ENCODE measurements at places on chromosomes 6 and 20.

DNA sequence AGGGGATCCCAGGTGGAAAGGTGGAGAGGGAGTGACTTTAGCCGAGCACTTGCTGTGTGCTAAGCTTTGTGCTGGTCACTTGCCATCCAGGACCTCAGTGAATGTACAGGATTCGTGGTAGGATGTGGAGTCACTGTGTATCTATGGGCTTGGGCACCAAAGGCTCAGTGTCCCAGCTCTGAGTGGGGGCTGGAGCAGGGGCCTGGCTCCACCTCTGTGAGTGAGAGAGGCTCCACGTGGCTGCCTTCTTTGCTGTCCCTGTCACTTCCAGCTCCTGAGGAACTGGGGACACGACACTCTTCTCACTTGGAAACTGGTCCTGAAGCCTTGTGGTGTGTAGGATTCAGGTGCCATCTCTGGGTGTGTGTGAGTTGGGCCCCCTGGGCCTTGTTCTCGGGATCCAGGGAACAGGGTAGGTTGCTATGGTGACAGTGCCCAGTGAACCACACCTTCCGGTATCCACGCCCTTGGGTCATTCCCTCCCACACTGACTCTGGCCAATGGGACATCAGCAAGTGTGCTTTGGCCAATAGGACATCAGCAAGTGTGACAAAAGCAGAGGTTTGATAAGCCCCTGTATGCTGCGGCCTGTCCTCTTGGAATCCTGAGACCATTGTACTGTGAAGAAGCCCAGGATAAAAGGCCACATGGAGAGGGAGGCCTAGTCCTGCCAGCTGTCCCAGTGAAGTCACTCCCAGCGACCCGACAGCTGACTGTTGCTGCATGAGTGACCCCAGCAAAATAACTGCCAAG lies 87.7 kb downstream of the CDH22 start:
- no peak for DNase-seq

DNA sequence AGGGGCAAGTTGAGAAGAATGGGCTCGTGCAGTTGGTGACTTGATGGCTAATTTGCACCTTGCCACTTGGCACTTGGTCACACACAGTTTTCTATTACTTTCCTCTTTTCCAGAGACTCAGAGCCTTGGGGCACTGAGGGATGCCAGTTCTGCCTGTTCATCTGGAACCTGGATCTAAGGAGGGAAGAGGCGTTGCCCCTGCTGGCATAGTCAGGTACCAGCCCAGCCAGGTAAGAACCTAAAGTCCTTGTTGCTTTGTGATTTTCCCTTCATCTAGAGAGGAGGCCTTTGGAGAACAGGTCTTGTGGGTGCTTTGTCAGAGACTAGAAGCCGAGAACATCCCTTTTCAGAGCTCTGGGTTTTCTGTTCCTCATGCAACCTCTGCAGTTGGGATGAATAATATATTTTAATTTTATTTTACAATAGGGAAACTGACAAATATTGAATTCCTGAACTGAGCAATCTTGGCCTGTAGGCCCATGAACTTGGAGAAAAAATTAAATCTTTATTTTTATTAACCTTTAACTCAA lies 11.4 kb downstream of the SYTL3 start:
- no peak for DNase-seq

GRCh38 chr20:64153861-64154589 lies 10.2 kb upstream of the MYT1 start:
- no peak for DNase-seq

- DNase-seq = no peak
Measured at GRCh38 chr6:108337721-108338120, 42.9 kb downstream of the AFG1L start.

- no peak for DNase-seq
Measured at GRCh38 chr6:168208854-168209253, 110.7 kb downstream of the DACT2 start.

GRCh38 chr6:155055729-155056128 lies 60.6 kb downstream of the TIAM2 start:
- peak; percentile 48 for DNase-seq

GRCh38 chr6:121106962-121107361 lies 227.3 kb downstream of the TBC1D32 start:
- DNase-seq = no peak

DNA sequence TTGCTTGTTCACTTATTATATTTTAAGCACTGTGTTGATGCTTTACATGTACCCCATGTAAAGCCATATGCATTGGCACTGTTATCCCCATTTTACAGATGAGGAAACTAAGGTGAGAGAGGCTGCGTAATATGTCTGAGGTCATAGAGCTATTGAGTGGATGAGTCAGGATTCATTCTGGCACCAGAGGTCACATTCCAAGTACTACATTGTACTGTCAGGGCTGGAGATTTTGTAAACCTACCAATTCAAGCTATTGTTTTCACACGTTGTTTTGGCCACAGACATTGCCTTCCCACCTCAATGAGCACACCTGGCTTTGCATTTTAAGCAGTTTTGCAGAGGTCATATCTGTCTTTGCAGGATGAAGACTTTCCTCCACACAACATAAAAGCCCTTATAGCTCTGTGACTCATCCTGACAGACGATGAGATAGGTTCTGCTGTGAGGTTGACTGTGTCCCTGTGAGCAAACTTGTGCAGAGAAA lies 33.2 kb downstream of the ANKS1A start:
- DNase-seq = no peak

DNA sequence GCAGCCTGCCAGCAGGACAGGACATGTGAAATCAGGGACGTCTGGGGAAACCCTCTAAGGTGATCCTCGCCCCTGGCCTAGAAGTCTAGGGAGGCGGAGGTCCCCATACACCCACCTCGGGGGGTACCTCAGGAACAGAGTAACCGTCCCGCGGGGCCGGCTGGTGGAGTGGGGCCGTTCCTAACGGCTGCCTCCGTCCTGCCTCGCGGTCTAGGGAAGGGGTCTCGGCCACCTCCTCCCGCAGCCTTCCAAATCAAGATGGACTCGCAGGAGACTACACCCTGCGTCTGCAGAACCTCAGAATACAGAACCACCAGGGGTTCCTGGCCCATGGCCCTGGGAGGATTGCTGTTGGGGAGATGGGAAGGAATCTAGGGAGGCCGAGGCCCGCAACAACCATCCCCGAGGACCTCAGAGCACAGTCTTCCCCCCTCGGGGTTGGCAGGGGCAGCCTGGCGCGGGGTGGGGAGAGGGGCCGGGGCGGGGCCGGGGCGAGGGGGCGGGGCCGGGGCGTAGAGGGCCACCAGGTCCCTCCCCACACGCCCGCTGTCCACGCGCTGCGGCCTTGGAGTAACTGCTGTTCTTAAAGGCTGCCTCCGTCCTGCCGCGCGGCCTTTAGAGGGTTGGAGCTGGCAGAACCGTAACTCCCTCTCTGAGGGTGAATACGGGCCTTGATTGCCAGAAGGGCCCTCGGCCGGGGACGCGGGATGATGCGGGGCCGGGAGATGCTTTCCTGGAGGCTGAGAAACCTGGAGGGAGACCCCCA lies 89.0 kb upstream of the MLN start:
- DNase-seq = no peak

DNA sequence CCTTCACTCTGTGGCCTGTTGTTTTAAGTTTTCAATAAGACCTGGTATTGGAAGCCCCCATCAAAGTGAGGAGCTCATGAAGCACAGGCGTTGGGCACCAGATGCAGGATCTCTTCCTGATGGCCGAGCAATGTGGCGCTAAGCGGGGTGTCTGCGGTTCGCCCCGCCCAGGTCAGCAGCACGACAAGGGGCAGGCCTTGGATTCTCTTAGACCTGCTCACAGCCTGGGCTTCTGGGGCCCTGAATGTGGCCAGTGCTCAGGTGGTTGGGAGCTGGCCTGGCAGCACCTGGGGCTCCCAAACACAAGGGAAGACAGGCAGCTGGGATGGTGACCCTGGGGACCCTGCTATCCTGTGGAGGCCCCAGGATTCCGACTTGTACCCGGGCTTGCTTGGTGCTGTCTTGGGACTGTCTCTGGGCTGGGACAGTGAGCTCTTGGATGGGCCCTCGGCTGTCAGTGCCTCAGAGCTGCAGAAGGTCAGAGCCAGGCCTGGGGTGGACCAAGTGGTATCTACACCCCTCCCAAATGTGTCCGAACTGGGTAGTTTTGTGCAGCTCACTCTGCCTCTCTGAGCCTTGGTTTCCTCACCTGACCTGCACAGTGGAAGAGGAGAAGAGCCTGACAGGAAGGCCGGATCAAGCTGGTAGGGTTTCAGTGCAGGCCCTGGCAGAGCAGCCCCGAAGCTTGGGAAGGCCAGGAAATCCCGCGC lies 69.1 kb downstream of the PHACTR3 start:
- DNase-seq = no peak

GRCh38 chr20:32607727-32608663 lies 22.9 kb upstream of the NOL4L start:
- no peak for DNase-seq

- no peak for DNase-seq
Measured at GRCh38 chr6:159494586-159494972, 198.5 kb downstream of the SOD2 start.

DNA sequence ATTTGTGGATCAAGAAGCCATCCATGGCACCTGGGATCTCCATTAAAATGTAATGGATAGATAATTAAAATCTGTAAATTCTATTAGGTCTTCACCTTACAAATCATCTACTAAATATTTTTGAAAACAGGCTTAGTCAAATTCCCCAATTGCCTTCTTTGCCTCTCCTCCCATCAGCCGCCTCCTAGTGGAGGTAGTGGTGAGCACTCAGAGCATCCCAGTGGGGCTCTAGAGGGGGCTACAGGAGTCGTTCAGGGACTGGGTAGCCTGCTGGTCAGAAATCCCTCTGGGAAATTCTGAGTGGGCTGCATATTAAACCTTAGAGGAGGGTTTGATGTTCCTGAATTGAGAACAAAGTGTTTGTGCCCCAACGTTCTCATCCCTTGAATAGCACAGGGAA lies 20.8 kb upstream of the PAX1 start:
- DNase-seq = no peak

GRCh38 chr6:20038410-20039204 lies 173.7 kb downstream of the MBOAT1 start:
- peak; percentile 28 for DNase-seq

GRCh38 chr6:83636800-83637199 lies 72.1 kb downstream of the SNAP91 start:
- no peak for DNase-seq

DNA sequence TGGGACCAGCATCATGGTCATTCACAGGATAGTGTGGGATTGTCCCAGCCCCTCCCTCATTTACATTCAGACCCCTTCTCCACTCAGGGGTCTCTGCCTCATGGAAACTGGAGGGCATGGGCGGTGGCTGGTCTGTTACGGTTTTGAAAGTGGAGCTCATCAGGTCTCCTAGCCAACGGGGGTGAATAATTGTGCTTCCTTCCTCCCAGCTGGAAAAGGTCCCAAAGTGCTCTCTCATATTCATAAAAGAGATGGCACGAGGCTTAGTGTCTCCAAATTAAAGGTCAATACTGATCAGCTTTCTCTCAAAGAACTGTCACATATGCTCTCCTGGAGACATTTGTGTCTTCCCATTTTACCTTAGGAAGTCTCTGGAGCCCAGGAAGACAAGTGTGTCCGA lies 19.9 kb downstream of the JARID2 start:
- DNase-seq = no peak

DNA sequence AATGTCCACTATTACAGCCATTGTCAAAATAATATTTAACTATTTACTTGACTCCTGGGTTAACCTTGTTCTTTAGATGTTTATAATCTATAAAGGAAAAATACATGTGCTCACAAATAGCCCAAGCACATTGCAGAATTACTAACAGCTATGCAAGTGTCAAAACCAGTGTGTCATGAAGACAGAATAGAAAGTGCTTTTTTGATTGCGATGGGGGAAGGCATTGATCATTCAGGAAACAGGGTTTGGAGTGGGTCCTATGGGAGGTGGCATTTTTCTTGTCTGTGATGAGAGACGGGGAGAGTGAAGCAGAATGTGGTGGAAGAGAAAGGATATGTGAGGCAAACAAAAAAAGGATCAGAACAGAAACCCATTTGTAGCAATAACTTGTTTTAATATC lies 1.0 kb upstream of the AGPAT4 start:
- no peak for DNase-seq

DNA sequence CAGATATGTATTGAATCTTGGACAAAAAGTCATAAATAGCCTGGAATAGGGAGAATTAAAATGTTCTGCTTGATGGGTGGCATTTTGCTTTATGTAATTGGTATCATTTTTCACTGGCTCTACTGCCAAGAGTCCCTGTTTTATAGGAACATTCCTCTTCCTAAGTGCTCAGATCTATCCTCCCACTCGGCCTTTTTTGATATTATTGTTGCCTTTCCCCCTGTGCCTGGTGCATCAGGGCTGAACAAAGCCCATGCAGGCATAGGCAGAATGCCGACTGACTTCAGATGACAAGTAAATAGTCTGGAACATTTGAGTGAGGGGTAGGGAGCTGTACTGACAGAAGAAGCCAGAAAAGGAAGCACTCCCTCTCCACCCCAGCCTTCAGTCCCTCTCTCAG lies 127.0 kb downstream of the PKHD1 start:
- DNase-seq = no peak

DNA sequence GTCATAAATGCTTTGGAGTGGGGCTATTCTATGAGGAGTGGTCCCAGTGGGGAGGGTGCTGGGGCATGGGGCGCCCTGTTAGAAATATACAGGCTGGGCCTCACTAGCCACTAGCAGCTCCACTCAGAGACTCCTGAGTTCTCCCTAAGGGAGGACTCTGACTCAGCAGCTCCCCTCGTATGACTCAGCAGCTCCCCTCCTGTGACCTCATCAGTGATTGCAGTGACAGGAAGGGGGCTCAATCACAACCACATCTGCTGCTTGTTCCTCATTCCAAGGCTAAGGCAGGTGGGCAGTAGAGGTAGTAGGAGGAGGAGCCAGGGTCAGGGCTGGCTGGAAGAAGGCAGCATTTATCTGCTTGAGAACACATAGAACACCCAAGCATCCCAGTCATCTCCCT lies 73.7 kb downstream of the PRND start:
- DNase-seq = peak; percentile 81

DNA sequence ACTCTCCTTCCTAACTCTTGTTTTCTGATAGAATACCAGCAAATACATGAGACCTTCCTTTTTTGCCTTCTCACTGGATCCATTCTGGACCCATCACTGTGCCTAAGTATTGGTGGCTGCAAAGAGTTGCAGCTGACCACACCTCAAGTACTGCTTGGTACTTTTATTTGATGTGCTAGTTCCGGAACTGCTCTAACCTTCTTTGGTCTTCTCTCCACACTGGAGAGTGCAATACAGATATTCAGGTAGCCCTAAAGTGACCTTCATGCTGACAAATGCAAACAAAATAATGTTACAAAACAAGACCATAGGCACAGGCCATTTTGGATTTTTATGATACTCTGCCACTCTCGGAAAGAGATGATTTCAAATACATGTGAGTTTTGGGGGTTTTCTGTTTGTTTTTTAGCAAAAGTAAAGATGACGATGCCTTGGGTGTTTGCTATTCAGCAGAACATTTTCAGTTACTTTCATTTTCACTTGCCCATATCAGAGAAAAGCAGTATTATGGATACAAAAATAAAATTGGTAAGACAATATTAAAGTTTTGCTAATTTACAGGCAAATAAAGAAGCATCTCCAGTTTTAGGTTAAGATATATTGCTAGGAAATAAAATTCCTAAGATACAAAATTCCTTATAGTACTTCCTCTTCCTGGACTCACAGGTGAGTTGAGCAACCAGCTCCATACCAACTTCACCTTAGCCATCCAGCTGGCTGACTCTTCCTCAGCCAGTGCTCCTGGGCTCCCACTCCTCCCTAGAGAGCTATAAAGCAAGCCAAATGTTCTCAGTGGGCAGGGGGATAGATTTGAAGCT lies 42.0 kb downstream of the PTPRK start:
- no peak for DNase-seq

- peak; percentile 92 for DNase-seq
Measured at GRCh38 chr6:389622-390021, 1.9 kb upstream of the IRF4 start.

GRCh38 chr20:57657535-57658446 lies 37.6 kb upstream of the ZBP1 start:
- no peak for DNase-seq
